SK-N-MC (cell line): ENCODE measurements at places on chromosomes 6 and 20.

DNA sequence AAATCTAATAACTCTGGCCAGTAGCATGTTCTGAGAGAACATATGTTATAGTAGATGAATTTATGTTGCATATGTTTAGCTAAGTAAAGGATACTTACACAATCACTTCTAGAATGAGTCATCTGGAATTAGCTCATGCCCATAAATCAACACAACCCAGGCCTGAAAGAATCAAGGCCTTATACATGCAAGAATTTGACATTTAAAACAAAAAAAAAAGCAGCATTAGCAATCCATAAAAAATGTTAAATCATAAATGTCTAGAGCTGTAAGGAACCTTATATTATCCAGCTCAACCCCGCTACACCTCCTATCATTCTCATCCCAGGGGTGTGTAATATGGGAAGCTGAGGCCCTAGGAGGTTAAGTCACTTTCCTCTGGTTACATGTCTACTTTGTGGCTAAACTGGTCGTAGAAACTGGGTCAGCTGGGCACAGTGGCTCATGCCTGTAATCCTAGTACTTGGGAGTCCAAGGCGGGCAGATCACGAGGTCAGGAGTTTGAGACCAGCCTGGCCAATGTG is 105.2 kb upstream of the CARMIL1 start:
- peak; percentile 72 for DNase-seq

GRCh38 chr6:147222160-147222838 is 18.1 kb downstream of the STXBP5 start:
- DNase-seq: no peak

- DNase-seq: no peak
Measured at GRCh38 chr20:36950414-36951197, 902 bp downstream of the SAMHD1 start.

- DNase-seq: no peak
Measured at GRCh38 chr6:45003961-45004360, 324.2 kb upstream of the RUNX2 start.

GRCh38 chr6:41426888-41427641 is 91.7 kb downstream of the NCR2 start:
- no peak for DNase-seq

DNA sequence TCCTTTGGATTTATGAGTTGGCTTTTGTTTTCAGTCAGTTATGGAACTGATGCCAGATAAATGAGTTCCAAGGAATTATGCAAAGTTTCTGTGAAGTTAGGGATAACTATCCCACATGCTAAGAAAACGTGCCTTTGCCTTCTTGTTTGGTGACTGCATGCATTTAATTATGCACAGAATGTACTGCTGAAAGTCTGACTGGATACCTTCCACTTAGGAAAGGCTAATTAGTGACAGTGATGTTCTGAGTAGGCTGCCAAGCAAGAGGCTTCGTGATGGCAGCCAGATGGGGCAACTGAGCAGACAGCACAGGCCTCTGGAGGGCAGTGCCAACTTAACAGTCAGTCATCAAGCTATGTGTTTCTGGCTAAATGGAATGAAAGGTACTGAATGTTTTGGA is 289.9 kb downstream of the CD109 start:
- no peak for DNase-seq

DNA sequence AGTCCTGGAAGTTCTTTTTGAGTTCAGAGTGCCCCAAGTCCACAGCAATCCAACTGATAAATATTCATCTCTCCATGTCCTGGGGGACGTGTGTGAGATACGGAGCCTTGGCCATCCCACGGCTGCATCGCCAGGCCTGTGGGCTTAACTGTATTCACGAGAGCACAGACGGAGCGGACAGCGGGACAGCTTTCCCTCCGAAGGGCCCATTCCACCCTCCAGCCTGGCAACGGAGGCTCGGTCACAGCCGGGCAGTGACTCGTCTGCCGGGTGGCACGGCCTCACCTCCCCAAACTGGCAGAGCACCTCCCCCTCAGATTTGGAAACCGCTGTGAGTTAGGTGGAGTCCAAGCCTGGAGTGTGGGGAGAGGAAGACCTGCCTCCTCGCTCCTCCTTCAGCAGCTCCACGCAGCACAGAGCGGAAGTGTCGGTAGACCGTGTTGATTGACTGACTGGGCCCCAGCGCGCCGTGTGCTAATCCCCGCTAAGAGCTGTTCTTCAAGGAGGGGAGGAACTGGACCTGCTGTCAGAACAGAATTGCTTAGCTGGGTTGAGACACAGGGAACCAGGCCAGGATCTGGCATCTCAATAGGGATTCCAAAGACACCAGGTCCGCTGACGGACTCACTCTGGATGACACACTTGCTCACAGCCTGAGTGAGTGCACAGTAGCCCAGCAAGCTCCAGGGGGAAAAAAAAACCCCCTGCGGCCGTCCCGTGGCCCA is 10.9 kb downstream of the FOXF2 start:
- DNase-seq: no peak

DNA sequence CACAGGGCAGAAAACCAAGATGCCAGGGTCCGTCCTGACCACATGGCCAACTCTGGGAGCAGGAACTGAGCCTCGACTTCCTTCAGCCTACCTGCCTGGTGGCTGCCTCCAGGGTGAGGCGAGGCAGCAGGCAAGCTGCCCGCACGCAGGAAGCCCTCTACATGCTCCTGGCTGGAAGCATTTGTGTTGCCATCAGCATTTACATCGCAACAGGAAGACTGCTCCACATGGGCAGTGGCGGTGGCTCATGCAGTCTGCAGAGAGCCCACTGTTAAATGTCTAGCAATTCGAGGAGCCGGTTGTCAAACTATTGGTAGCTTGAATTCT is 233.8 kb downstream of the SYNDIG1 start:
- no peak for DNase-seq

DNA sequence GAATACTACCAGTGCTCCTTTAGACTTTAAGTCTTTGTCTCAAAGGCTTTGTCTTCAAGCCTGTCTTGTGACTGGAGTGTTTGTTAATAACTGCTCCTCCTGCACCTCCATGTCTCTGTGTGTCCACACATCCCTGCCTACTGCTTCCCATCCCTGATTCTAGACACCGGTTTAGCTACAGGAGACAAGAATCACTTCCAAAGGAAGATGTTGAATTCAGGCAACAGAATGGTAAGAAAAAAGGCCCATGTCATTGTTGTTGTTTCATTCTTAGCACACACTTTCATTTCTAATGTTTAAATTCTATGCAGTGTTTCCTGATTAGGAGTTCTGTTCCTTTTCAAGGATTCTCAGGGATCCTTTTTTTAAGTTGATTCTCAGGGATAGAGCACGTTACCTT is 293.6 kb upstream of the STXBP5 start:
- no peak for DNase-seq

- DNase-seq: no peak
Measured at GRCh38 chr6:142015011-142015410, 117.7 kb upstream of the GJE1 start.

GRCh38 chr6:26594730-26595632 is 1.8 kb upstream of the ABT1 start:
- no peak for DNase-seq

GRCh38 chr6:14228571-14228970 is 111.0 kb downstream of the CD83 start:
- no peak for DNase-seq

DNA sequence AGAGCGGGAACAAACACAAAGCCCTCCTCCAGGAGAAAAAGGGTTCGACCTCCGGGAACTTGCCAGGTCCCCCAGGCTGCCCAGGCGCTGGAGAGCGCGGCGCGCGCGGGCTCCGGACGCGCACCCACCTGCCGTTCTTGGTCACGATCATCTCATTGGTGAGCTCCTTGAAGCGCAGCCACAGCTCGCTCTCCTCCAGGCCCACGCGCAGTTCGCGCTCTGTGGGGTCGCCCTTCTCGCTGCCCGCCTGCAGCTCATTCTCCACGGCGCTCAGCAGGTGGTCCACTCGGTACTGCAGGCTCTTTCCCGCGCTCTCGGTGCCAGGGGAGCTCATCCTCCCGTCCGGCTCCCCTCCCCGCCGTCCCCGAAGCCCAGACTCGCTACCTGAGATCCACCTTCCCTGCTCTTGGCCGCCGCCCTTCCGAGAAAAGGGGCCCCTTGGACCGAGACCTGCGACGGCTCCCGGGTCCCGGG is 356 bp downstream of the TBXT start:
- DNase-seq: no peak

DNA sequence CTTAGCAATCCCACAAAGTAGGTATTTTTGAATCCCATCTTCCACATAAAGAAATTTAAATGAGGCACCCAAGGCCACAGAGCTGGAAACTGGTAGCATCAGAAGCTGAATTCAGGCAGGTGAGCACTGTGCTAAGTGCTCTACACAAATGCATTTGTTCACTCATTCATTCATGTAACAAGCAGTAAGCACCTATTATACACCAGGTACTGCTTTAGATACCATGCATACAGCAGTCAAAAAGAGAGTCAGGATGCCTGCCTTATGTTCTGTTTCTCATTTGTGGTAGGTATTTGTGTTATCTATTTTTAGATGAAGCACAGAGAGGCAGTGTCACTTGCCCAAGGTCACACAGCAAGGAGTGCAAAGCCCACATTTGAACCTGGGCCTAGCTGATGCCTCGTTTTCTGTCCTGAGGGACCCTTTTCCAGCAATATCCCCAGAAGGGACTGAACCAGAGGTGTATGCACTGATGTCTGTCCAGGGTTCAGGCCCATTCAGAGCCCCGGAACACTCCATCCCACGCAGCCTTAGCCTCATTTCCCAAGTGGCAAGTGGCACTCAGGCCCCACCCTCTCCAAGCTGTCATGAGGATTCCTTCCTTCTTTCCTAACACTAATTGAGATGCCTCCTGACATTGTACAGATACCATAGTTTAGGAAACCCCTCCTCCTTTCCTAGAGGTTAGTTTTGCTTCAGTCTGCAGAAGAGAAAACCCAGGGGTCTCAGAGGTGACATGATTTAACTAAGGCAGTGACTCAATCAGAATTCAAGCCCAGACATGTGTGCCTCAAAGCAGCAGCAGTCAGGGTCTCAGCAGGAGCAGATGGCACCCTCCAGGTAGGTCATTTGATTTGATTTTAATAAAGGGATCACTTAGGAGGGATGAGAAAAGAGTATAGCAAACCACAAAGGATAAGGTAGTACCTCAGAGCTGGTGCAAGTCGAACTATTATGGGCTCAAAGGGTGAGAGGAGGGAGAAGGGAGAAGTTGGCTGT is 61.2 kb upstream of the SIRPA start:
- DNase-seq: no peak

DNA sequence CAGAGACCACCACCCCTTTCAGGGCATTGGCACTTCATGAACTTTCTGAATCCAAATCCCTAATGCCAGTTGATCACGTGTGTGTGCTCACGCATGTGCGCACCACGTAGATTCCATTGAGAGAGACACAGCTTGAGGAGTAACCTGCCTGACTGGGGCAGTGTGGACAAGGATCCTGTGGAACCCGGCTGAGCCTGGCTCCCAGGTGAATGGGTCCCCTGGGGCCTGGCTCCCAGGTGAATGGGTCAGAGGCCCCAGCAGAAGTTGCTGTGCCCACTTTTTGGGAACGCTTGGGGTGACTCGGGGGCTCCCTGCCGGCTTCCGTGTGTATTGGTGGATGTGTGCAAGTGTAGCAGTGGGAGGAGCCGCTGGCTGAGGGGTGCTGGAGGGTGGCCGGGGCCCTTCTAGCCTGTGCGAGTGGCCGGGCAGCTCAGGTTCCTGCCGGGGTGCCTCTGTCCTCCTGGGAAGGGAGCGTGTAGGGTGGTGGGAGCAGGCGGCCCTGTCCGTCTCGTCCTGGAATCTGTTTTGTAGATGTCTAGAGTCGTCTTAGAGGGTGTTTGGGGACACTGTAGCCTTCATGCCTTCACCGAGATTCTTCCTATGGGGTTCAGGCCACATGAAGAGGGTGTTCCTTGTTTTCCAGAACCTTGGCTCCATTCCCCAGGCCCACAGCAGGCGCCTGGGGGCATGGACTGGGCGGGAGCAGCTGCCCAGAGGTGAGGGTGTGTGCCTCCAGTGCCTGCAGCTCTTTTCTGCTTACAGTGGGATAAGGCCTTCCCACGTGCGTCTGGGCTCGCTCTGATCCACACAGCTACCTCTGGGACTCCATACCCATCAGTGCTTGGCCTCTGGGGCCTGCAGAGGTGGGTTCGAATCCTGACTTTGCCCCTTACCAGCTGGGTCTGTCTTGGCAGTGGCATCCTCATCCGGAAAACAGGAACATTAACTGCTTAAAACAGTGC is 3.2 kb downstream of the RBM38 start:
- no peak for DNase-seq

DNA sequence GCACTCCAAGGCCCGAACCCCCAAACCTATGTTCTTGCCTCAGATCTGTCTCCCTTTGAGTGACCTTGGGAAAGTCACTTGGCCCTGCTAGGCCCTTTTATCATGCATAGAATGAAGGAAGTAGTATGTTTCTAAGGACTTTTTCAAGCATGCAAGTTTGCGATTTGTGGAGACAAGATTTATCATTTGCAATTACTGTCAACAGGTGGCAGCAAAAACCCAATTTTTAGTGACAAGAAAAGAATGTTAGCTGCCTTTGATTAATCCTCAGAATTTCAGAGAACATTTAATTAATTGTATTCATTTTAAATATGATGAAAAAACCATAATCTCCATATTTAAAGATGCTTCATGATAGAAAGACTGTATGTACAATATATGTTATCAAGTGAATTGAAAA is 28.3 kb upstream of the PREP start:
- peak; percentile 51 for DNase-seq

- DNase-seq: no peak
Measured at GRCh38 chr20:14445902-14446301, 108.5 kb upstream of the FLRT3 start.

DNA sequence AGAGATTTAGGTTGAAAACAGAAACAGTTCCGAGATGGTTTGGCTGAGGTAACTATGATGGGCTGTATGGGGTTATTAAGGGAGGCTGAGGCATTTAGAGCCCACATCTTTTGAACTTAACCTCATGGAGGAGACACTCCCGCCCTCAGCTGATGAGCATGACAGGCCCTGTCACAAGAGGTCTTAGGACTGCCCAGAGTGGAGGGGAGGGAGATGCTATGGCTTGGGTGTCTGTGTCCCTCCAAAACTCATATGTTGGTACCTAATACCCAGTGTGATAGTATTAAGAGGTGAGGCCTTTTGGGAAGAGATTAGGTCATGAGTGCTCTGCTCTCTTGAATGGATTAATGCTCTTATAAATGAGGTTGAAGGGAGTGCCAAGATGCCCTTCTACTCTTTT is 126.6 kb downstream of the CDC5L start:
- no peak for DNase-seq

- DNase-seq: no peak
Measured at GRCh38 chr20:23390091-23390774, 28.3 kb downstream of the GZF1 start.

DNA sequence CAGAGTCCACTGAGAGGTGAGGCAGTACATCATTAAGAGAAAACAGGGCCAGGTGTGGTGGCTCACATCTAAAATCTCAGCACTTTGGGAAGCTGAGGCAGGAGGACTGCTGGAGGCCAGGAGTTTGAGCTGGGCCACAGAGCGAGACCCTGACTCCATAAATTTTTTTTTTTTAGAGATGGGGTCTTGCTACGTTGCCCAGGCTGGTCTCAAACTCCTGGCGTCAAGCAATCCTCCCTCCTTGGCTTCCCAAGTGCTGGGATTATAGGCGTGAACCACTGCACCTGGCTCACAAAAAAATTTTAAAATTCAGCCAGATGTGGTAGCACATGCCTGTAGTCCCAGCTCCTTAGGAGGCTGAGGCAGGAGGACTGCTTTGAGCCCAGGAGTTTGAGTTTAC is 17.3 kb downstream of the PPIL1 start:
- no peak for DNase-seq

GRCh38 chr6:166526937-166527336 is 59.5 kb downstream of the RAMACL start:
- no peak for DNase-seq

GRCh38 chr6:70375166-70375565 is 38.1 kb upstream of the FAM135A start:
- no peak for DNase-seq
